NCI-H187 treated with DMSO at 0.1 percent for 48 hours (cell line): ENCODE measurements at places on chromosomes 2 and 18.

DNA sequence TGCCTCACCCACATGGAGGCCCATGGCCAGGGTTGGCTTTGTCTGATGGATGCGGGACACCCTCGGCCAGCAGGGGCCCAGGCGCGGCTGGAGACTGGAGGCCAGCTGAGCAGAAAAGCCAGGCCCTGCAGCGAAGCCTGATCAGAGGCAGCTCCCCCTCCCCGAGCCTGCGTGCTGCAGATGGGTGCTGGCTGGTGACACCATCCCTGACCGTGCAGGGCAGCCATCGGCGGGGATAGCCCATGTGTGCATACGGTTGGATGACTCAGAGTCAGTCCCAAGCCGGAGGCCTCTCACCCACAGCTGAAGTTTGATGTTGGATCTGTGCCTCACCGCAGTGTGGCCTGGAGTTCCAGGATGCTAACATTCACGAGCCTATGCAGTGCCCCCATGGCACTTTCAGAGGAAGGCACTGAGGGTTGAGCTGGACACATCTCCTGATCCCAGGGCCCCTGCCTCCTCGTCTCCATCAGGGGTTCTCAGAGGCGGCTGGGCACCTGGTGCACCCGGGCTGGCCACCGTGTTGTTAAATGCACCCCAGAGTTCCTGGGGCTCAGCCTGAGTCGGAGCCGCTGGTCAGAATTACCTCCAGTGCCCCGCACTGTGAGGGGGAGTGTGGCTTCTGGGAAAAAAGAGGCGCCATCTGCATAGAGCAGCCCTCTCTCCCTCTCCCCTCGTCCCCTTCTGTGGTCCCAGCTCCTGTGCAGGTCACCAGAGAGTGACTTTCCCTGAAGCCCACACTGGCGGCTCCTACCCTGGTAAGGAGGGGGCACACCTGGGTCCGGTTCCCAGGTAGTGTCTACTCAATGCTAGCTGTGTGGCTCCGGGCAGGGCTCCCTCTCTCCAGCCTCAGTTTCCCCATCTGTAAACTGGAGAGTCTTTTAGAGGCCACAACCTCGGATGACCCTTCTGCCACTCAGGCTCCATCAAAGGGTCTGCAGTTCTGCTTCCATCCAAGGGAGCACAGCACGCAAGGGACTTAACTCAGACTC lies 19.4 kb upstream of the KIF1A start:
- DNase-seq: no peak

DNA sequence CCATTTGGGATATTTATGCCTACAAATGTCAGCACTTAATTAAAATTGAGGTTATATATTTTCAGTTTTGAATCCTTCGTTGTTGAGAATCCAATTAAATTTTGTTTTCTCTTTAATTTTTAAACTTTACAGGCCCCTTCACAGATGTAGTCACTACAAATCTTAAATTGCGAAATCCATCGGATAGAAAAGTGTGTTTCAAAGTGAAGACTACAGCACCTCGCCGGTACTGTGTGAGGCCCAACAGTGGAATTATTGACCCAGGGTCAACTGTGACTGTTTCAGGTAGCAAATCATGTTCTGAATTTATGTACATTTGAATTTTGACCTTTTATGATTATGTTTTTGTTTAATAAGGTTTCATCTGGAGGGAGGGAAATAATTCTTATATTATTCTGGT lies 17.9 kb downstream of the VAPA start:
- no peak for DNase-seq

GRCh38 chr2:48397846-48398245 lies 132.1 kb upstream of the STON1 start:
- peak; percentile 65 for DNase-seq

DNA sequence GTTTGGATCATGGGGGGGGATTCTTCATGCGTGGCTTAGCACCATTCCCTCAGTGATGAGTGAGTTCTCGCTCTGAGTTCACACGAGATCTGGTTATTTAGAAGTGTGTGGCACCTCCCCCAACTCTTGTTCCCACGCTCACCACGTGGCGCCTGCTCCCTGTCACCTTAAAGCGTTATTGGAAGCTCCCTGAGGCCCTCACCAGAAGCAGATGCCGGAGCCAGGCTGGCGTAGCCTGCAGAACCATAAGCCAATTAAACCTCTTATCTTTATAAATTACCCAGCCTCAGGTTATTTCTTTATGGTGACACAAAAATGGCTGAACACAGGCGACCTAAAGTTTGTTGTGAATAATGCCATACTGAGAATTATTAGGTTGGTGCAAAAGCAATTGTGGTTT lies 10.5 kb upstream of the MTCL1 start:
- DNase-seq: no peak

DNA sequence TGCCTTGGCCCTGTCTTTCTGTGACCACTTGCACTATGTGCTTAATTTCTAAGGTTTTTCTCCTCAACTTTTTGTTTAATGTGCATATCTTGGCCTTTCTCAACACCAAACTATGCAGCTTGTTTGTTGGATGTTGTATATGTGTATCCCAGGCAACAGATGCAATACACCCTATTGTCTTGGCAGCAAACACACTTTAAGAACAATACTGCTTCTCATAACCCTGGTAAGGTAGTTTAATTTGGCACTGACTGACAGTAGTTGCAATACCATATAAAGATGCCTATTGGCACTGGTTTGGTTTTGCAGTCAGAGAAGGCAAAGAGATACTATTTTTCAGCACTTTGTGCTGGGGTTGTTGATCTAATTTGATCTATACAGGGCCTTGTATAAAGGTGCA lies 360.7 kb upstream of the CWC22 start:
- no peak for DNase-seq

- DNase-seq: no peak
Observed at GRCh38 chr2:88265352-88266303, 95.5 kb downstream of the THNSL2 start.

- no peak for DNase-seq
Observed at GRCh38 chr18:50696436-50696835, 123.4 kb downstream of the MRO start.

- no peak for DNase-seq
Observed at GRCh38 chr2:9975805-9976447, 24.4 kb downstream of the GRHL1 start.

DNA sequence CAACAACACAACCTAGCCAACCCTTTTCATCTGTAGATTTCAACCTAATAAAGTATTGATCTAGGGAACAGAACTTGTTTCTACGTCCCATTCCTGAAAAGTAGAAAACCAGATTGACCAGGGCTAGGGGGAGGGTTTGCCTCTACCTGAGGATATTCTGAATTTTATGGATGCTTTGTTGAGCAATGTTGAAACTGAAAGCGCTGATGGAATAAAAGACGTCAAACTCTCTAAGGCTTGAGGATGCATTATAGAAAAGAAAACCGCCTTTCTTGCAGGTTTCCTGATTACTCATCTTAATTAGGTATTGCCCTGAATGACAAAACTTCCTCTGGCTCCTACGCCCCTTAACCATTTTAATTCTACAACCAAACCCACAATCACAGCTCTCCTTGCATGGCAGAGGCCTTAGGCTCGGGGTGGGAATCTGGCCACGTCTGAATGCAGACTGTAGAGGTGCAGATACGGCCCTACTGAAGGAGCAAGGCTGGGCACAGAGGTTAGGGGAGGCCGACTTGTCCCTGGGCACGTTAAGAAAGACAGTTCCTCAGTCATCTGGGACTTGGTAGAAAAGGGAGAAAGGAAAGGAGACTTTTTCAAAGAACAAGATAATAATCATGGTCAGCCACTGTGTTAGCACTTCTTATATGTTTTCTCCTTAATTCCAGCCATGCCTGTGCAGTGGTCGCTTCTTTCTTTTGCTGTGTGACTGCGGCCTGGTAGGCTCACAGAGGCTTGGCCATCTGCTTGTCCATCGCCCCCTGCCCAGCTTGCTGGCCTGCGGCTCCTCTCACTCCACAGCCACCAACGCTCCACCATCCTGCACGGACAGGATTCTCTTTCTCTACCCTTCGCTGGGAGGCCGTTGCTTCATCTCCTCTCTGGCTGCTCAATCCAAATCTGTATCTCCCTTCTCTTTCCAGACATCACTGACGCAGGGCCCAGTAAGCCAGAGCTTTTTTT lies 209.5 kb downstream of the VAPA start:
- DNase-seq: no peak

GRCh38 chr2:158144914-158145625 lies 43.4 kb downstream of the UPP2 start:
- DNase-seq: no peak
